Small intestine (tissue), 16 donors: ENCODE measurements at places on chromosomes 6 and 20.

DNA sequence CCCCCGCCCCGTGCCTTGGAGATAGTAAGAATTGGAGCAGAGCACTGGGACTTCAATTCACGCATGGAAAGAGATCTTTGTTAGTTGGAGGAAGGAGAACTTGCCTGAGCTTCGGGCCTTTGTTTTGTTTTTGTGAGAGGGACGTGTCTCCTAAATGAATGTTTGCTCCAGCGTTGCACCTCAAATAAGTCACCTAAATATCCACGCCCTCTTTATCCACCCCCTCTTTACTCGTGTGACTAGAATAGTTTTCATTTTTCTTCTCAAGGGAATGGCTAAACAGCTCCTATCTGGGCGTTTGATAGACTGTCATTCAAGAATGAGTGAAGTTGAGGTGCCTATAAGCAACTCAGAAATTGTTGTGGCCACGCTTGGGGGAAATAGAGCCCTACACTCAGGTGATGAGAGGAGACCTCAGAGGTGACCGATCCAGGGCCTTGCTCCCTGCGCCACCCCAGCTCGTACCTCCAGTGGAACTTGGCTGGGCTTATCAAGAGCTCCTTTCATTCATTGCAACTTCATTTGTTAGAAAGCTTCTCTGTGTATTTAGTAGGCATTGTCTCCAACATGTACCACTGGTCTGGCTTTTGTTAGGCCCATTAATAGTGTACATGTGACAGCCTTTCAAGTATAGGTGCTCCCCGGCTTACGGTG lies 861 bp downstream of the PCMTD2 start:
- no peak for DNase-seq

DNA sequence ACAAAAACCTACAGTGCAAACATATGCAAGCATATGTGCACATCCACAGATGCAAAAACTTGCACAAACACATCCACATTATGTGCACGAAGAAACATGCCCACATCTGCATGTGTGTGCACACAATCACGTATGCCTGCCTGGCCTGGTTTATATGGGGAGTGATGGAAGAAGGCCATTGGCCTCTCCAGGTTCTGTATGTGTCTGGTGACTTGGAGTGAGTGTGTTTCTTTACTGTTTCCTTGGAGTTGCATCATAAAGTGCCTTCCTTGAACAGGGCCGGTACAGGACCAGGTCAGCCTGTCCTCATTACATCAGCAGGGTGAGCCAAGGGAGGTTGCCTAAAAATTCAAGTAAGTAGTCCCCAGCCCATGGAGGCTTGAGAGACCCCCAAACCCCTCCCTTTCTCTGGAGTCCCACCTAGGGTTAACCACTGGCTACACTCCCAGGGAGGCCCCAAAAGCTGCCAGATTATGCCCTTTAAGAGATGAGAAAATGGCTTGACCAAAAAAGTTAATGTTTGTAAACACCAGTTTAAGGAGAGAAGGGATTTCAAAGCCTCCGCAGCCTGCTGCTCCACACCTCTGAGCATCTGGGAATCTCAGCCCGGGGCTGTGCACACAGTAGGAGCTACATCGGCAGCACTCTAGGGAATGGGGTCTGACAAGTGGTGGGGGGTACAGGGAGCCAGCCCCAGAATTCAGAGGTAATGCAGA lies 140.8 kb downstream of the VEGFA start:
- DNase-seq: peak; percentile 69

DNA sequence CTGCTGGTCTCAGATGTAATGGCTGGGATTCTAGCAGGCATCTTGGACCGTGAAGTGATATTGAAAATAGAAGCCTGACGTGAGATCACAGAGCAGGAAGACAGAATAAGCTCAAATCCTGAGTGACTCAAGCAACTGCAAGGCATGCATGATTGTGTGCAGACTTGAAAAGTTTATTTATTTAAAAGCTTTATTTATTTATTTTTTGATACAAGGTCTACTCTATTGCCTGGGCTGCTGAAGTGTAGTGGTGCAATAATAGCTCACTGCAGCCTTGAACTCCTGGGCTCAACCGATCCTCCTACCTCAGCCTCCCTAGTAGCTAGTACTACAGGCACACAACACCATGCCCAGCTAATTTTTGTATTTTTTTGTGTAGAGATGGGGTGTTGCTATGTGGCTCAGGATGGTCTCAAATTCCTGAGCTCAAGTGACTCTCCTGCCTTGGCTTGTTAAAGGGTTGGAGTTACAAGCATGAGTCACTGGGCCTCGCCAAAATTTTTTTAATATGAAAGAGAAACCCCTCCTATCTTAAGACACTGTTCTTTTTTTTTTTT lies 40.1 kb upstream of the RNF144B start:
- no peak for DNase-seq

- DNase-seq: no peak
Measured at GRCh38 chr6:124970243-124970642, 8.0 kb downstream of the RNF217 start.

GRCh38 chr6:162058281-162058875 lies 669.2 kb downstream of the PRKN start:
- peak; percentile 78 for DNase-seq
